ENCODE measurements at places on chromosomes 12 and 14.

DNA sequence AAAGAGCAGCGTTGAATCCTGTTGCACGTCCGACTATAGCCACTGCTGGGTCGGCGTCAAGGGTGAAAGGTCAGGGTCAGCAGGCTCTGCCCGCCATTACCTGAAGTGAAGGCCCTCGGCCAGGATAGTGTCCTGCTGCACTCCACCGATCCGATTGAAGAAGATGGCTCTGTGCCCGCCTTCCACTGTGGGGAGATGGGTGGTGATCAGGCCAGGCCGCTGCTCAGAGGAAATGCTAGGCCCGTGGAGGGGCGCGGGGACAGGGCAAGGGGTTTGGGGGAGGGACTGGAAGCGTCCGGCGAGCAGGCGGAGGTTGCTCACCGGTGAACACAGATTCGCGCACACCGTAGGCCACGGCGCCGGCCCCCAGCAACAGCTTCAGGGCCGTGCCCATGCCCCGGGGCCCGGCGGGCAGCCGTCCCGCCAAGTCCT, 352 bp downstream of the PHB2 start:
- DNase-seq, result no peak

DNA sequence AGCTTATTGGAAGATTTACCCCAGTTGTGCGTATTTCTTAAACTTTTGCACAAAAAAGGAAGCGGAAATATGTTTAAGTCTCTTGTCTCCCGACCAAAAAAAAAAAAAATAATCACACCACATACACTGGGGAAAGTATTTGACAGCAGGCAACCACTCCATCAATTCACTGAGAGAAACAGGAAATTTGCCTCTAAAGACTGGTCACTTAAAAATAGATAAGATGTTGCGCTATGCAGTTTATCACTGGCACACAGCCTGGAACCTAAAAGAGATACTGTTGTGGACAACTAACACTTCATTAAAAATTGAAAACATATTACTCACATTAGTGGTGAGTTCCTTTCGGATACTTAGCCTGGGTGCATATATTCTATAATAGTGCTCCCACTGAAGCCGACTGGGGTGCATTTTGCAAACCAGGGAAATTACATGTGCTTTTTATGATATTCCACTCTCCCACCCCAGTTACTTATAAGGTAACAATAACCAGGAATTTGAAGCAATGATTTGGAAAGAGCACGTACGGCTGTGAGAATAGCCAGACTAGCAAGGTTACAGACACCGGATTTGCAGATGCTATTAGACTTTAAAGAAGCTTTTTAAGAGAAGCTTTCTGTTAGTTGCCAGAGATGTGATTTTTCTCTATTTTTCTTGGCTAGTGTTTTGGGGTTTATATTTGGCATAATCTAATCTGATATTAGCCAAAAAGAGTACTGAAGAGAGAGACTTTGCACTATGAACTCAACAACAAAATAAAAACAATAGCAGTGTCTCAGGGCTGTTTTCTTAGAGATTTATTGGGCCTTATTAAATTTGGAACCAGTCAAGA, 311.5 kb downstream of the NOVA1 start:
- DNase-seq, result no peak

DNA sequence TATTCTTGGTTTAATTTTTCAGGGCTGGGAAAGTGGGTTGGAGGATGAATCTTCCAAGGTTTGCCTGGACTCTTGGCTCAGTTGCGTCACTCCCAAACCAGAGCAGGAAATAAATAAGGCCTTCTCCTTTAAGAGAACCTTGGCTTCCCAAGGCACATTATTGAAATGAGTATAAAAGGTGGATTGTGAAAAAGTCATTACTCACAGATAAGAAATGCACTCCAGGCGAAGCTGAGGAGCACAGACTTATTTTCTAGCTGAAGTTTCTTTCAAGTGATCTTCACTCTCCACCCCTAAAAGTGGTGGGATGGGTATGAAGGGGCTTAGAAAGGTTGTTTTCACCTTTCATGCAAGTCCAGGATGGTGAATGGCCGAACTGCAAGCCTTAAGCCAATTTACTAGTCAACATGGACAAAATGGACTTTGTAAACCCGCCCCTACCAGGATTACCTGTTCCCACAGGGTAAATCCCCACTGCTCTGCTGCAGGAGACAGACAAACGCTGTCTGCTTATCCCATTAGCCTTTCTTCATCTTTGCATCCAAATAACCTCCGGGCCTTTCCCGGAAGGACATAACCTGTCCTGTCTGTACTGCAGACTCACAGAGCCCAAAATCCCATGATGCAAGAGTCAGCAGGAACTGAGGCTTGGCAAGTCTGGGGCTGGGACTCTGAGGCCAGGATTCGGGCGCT, 207.6 kb downstream of the BCL11B start:
- DNase-seq, result no peak

DNA sequence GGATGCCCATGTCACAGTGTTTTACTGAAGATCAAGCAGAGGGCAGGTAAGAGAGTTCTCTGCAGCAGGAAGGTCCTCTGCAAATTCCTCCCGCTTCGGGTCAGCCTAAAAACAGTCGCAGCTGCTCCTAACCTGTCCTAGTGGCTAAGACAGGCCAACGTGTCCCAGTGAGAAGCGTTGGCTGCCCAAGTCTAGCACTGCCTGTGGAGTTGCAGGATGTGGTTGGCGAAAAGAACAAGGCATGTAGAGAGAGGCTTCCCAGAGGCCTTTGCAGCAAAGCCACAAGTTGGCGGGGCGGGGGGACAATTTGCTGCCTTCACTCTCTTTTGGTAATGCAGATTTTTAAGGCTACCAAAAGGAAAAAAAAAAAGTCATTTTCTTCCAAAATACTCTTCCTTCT, 340.1 kb downstream of the BCL11B start:
- no peak for DNase-seq

DNA sequence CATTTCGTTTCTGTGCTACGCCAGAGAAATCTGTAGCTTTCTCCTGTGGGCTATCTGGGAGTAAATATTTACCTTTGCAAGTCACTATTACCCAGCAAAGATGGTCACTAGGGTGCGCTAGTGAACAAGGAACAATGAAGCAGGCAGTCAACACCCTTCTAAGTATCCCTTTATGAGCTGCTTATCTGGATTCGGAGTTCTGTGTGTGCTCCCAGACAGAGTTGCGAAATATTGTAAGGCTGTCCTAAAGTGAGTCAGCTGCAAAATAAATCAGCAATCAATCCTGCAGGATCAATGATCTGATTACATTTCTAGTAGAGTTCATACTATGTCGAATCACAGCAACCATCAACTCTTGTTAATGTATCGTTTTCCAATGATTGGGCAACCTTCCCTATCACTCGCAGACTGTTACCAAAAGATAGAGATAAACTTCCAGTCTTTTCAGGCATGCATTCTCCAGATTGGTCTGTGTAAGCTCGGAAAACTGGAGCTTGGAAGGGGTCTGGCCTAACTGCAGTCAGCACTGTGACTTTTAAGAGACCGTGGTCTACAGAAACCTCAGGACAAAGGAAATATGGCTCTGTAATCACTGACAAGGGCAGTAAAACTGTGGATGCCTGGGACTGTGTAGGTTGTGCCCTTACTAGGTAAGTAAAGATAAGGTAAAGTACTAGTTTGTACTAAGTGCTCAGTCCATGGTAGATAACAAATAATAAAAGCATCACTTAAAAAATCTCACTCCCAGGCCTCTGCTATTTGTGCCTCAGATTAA, 133.5 kb downstream of the KCNK10 start:
- peak; percentile 16 for DNase-seq

- DNase-seq, result no peak
These were observed 1.7 kb downstream of the RALGAPA1 start for GRCh38 chr14:35807131-35807961.

- DNase-seq, result no peak
These were observed 815 bp downstream of the COQ10A start for GRCh38 chr12:56267443-56268071.

- DNase-seq, result no peak
These were observed 5.1 kb downstream of the SLC6A12 start for GRCh38 chr12:208813-209212.

- no peak for DNase-seq
These were observed 11.2 kb downstream of the COX14 start for GRCh38 chr12:50123203-50123602.

GRCh38 chr14:51612449-51612848, 39.3 kb upstream of the FRMD6 start:
- DNase-seq, result no peak

DNA sequence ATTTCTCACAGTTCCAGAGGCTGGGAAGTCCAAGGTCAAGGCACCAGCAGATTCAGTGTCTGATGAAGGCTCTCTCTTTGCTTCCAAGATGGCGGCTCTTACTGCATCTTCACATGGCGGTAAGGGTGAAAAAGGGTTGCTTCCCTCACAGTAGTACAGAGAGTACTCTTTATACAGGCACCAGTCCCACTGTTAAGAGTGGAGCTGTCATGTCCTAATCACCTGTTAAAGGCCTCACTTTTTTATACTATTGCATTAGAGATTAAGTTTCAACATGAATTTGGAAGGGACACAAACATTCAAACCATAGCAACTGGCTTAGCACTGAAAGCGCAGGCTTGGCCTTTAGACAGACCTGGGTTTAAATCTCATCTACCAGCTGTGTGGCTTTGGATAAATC, 50.0 kb upstream of the TCL1A start:
- no peak for DNase-seq

DNA sequence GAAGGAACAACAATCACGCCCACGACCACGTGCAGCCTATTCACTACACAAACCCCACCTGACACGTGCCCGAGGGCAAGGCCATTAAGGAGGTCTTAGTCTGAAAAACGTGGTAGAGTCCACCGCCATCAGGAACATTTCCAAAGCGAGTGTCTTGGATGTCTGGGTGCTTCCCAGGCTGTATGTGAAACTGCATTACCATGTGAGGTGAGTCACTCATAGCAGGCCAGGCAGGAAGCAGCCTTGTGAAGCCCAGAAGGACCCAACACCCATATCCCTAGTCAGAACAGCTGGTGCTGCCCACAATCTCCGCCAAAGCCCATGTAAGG, 3.3 kb upstream of the KRT79 start:
- DNase-seq, result no peak

- no peak for DNase-seq
These were observed 25.9 kb downstream of the FOXN3 start for GRCh38 chr14:89391123-89391522.

GRCh38 chr12:68521848-68522502, 88.7 kb upstream of the RAP1B start:
- no peak for DNase-seq

DNA sequence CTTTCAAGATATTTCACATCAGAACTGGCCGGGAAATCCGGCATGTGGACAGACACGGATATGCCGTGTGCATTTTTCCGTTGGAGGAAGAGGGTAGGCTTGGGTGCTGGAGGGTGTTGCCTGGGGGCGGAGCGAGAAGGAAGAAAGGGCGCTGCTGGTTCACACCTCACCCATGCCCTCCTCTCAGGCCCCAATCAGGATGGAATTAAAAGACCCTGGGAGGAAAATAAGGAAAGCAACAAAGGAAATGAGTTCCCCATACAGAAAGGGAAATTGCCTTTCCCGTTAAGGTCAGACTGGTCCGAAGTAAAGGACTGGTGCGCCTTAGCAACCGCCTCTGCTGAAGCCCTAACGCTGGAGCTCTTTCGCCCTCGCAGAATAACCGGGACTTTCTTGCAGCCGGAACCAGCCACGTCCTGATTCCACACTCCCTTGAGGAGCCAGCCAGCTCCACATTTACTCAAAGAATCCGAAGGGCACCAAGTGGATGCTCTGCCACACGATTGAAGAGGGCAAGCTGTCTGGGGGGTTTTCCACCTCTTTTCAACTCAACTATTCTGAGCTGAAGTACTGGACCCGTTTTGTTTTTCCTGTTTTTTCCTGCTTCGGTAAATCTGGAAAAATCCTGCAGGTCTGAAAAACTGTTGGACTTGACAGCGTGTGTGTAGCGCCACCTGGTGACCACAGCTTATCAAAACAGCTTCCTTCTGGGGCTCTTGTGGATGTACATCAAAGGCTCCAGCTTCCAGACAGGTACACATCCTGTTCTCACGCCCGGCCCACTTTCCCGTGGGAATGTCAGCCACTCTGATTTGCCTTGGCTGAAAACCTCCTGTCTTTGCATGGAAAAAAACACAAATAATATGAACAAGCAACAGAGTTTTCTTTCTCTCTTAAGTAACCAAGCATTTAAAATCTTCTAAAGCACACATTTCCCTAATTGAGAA, 37.6 kb upstream of the BCL2L14 start:
- peak; percentile 58 for DNase-seq

DNA sequence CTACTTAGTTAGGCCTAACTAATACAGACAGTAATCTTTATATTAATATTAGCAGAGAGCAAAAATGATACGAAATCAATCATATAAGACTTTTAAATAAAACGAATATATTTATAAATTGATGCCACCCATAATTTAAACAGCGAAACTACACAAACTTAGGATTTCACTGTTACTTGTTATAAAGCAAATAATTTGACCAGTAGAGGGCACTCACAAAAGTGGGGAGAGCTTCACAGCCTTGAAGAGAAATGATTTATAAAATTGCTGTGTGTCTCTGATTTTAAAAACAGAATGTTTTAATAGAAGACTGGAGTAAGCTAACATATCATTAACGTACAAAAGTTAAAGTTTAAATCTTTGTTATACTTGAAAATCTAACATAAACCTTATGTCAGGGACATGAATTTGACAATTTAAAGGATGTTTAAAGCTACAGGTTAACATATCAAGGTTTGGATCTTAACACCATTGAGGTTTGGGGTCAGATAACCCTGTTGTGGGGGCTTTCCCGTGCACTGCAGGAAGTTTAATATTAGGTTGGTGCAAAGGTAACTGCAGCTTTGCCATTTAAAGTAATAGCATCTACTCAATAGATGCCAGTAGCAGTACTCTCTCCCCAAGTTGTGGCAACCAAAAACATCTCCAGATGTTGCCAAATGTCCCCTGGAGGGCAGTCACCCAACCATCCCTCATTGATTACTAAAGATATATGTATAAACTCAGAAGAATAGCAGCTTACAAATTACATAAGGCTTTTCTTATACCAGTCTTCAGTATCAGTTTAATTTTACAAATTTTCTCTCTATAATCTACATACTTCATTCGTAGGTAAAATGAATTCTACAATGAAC, 9.3 kb downstream of the KRAS start:
- DNase-seq, result no peak

DNA sequence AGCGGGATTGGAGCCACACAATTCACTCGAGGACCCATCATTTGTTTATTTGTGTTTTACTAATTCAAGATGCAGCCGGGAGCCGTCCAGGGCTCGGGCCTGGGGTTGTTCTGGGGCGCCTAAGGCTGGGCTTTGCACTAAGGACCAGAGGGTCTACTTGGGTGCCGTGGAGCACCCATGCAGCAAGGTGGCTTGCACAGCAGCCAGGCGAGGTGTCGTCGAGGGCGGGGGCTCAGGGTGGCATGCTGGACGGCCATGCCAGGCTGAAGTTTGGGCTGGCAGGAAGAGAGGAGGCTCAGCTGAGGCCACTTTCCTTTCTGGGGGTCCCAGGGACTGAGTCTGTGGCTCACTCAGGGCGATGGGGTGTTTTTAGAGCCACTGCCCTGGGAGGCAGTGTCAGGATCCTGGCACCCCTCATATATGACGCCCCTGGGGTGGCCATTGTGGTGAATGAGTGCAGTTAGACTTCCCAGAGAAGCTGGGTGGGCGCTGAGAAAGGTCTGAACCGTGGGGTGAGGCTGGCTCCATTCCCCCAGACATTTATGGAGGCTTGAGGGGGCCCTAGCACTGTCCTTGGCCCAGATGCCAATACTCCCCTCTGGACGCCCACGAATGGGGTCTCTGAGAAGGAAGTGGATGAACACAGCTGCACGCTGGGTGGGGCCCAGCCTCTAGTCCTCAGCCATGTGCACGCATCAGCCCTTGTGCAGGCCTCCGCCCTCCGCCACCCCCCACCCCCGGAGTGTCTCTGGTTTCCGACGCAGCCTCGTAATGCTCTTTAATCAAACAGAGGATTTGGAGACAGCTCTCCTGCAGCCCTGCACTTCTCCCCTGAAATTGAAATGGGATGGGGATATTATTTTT, 11.3 kb downstream of the MEG3 start:
- DNase-seq, result no peak

GRCh38 chr12:120215766-120216735, 15.1 kb upstream of the RPLP0 start:
- DNase-seq, result no peak
